ENCODE measurements at places on chromosomes 16 and 17.

DNA sequence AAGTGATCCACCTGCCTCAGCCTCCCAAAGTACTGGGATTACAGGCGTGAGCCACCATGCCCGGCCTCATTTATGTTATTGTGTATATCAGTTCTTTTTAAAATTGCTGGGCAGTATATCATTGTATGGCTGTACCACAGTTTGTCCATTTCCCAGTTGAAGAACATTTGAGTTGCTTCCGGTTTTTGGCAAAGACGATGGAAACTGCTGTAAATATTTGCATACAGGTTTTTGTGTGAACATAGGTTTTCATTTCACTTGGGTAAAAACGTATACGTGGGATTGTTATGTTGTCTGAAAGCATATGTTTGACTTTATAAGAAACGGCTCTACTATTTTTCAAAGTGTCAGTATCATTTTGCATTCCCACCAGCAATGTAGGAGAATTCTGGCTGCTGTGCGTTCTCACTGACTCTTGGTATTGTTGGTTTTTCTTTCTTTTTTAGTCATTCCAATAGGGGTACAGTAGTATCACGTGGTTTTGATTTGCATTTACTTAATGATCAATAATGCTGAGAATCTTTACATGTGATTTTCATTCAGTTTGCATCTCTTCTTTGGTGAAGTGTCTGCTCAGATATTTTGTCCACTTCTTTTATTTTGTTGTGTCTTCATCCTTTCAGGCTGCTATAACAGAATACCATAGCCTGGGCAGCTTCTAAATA, 63.2 kb upstream of the GOT2 start:
- no peak for DNase-seq

DNA sequence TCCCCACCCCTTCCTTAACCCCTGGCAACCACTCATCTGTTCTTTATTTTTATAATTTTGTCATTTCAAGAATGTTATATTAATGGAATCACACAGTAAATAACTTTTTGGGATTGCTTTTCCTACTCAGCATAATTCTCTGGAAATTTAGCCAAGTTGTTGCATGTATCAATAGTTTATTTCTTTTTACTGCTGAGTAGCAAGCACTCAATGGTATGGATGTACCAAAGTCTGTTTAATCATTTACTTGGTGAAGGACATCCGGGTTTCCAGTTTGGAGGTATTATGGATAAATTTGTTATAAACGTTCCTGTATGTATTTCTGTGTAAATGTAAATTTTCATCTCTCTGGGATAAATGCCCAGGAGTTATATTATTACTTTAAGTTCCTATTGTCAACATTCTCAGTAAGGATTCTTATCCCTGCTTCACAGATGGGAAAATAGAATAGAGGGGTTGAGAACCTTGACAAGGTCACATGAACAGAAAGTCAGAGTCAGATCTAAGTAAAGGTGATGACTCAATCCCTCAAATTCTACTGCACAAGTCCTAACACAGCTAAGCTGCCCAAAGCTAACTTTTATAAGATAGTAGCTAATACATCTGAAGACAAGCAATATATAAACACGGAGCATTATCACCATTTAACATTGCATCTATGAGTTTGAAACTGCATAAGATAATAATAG, 62.4 kb upstream of the MTMR4 start:
- DNase-seq, result no peak

DNA sequence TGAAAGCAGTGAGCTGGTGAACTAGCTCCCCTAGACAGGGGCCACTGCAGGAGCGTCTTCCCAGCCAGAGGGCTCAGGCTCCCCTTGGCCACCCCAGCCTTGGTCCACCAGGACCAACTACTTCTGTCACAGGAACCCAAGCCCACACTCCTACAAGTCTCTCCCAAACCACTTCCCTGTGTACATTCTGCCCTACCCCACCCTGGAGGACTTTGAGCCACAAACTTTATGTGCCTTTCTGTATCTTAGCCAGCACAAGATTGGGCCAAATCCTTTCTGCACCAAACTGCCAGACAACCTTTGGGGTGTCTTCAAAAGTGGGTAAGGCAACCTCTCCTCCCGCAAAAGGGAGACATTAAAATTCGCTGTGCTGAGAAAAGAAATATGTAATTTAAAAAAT, 31.6 kb downstream of the EFCAB5 start:
- no peak for DNase-seq

- no peak for DNase-seq
Observed at GRCh38 chr16:4537376-4538343, 913 bp downstream of the CDIP1 start.

DNA sequence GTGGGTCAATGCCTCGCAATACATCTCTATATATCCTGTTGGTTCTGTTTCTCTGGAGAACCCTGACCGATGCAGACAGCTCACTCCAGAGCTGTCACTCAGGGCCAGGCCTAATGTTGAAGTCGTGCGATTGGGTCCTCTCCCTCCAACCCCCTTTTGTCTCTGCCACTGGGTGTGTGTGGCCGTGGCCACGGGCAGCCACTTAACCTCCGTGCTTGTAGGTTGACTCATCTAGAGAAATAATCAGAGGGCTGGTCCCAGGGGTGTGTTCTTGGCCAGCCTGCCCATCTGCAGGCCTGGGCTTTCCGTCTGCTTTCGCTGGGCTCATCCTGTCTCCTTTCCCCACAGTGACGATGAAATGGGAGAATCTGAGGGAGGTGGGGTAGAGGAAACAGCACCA, 7.4 kb downstream of the ADAD2 start:
- DNase-seq, result no peak

GRCh38 chr17:34313164-34313563, 6.1 kb upstream of the CCL8 start:
- DNase-seq, result no peak

DNA sequence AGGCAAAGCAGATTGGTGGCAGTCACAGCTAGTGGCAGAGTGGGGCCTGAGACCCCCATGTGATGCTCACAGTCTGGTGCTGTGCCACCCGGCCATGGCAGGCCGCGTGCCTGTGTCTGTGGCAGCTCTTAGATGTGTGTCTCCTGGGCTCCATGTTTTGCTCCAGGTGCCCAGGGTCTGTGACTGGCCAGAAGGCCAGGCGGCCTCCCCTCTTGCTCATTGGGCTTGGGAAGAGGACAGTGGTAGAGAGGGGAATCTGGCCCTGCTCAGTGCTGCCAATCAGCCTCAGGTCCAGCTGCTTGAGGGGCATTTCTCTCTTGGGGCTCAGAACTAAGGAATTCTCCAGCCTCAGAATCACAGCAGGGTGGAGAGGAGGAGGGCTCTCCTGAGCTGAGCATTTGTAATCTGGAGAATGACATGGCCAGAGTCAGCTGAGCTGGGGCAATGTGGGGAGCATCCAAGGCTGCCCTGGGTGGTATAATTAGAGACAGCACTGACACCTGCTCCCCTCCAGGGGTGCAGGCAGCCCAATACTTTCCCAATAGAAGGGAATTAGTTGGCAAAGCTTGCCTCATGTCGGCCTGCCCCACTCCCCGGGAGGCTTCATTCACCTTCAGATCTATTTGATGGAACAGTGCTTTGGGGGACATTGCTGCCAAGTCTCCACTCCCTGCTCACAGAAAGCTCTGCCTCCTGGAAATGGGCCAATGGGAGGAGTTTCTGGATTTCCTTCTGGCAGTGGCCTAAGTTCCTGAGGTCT, 2.7 kb upstream of the LASP1NB start:
- no peak for DNase-seq

DNA sequence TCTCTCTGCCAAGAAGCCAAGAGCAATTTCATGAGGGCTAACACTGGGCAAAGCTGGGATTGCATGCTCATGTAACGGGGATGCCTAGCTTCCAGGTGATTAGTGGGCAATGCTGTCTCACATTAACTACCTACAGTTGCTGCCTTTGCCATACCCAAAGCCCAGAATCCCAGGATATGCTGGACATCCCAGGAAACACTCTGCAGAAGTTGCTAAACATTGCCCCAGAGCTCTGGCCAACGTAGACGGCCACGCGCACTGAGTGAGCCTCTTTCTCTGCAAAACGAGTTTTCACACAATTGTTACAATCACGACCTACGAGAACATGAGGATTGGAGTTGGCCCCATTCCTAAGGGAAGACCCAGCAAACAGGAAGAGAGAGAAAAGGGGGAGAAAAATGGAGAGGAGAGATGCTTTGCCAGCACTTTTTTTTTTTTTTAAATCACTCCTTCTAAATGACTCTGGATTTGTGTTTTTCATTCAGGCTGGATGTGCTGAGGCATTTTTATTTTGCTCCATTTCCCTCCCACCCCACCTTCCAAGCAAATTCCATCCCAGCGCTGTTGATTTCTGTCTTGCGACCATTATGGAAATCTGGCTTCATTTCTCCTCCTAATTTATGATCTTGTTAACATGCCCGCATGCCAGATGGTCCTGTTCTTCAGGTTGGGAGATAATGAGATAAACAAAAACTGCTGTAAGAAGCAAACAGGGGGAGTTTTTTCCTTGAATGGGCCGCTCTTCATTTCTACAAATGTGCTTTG, 112.8 kb upstream of the DNAH9 start:
- no peak for DNase-seq

GRCh38 chr16:31375231-31375630, 17.9 kb upstream of the ITGAD start:
- no peak for DNase-seq
